Stimulated activated CD4-positive, alpha-beta T cell treated with anti-CD3 and anti-CD28 coated beads, Interleukin-1b, Interleukin-23, amount 100 ng/mL, for 1 hour (primary cell): ENCODE measurements at places on chromosomes 6 and 20.

DNA sequence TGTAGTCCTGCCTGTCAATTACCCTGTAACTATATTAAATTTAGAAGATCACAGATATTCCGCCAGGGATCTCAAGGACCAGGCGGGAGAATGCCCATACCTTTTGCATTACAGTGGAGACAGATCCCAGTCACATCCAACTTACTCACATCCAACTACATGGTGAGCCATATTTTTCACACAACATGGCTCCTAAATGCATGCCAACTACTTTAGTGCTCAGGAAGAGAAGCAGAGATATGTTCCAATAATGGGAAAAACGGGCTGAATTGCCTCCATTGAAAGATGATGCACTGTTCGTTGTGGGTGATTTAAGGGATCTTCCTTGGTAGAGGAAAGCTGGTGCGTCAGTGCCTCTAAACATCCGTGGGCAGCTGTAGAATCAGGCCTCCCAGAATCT lies 304.5 kb downstream of the CD83 start:
- DNase-seq, result no peak

GRCh38 chr20:44579313-44580081 lies 2.9 kb upstream of the PKIG start:
- no peak for DNase-seq

GRCh38 chr20:47748823-47749222 lies 36.5 kb downstream of the SULF2 start:
- DNase-seq, result no peak

DNA sequence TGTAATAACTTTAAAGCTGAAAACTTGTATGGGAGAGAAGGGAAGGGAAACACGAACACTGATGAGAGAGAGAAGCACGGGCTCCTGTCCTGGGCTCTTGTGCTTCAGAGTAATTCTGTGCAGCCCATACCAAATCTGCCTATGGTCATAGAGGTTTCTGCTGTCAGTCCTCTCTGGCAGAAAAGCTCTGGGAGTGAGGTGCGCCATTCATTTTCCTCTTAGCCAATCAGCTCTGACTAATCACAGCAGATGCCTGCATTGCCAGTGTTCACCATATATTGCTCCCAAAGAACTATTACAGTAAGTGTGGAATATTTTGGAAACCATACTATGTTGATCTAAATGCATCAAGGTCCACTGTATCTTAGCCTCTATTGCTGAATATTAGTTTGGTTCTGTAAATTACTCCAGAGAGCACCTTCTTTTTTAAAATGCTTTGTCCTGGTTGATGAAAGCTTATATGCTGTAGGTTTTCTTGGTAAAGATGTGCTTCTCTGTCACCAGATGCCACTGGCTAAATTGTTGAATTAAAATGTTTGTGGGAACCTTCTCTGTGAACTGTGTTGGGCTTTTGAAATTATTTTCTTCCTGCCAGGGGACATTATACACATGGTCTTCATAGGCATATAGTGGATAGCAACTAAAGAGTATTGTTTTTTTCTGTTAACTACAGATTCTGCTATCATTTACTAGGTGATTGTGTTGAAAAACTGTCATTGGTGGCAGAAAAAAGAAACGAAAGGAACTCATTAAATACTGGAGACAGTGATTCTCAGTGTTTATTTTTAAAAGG lies 38.3 kb downstream of the DCBLD1 start:
- DNase-seq, result no peak

DNA sequence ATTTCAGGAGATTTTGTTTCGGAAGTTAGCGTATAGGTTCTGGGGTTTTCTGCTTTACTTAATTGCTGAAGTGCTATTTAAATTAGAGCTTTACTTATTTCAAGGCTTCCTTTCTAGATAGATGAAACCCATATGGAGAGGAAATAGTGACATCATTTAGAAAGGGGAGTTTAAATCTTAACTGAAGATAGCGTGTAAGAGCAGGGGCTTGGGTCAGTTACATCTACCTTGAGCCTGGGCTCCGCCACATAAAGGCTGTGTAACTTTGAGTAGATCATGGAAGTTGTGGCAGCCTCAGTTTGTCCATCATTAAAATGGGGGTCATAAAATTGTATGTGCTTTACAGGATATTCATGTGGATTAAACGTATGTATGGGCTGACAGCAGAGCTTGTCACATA lies 4.7 kb downstream of the CDS2 start:
- DNase-seq, result no peak

DNA sequence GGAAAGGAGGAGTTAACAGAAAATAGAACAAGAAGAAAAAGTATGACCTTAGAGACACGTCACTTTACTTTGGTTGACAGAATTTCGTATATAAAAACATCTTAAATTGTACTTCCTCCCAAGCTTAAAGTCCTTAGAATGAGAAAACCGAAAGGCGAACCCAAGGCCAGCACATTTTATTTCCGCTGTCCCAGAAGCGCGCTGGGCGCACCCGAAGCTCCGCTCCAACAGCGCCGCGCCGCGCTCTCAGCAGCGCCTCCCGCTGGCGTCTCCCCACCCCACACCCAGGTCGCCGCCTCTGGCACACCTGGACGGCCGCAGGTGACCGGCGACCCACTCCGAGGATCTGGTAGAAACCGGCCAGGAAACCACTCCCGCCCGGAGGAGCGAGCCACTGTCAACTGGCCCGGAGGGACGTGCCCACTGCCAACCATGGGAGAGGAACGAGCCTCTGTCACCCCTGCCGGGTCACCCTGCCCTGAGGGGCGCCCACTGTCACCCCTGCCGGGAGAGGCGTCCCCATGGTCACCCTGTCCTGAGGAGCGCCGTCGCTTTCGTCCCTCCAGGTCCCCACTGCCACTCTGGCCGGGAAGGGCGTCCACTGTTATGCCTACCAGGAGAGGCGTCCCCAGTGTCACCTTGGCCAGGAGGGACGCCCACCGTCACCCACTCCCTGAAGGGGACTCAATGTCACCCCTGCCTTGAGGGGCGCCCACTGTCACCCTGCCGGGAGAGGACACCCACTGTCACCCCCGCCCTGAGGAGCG lies 824 bp downstream of the MPC1 start:
- peak; percentile 42 for DNase-seq

DNA sequence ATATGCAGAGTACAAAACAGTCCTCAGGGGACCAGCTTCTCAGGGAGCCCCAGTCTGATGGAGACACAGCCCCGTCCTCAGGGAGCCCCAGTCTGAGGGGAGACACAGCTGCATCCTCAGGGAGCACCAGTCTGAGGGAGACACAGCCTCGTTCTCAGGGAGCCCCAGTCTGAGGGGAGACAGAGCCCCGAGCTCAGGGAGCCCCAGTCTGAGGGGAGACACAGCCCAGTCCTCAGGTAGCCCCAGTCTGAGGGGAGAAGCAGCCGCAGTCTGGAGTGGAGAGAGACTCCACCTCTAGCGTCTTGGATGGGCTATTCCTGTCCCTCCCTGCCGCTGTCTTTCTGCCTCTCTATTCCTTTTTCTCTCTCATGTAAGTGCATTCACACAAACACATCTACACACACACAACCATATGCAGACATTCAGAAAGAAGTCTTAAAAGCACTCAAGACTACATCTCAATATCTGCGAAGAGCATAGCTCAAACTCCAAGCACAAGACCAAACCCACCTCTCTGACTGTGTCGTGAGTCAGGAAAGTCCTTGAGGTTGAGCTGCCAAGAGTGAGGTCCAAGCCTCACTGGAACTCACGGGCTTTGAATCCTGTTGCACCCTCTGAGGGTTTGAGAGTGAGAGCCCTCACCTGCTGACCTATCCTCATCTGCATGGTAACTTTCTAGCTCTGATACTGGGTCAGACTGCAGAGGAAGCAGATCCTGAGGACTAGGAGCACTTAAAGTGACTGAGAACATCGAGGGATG lies 53.1 kb upstream of the SAYSD1 start:
- no peak for DNase-seq

DNA sequence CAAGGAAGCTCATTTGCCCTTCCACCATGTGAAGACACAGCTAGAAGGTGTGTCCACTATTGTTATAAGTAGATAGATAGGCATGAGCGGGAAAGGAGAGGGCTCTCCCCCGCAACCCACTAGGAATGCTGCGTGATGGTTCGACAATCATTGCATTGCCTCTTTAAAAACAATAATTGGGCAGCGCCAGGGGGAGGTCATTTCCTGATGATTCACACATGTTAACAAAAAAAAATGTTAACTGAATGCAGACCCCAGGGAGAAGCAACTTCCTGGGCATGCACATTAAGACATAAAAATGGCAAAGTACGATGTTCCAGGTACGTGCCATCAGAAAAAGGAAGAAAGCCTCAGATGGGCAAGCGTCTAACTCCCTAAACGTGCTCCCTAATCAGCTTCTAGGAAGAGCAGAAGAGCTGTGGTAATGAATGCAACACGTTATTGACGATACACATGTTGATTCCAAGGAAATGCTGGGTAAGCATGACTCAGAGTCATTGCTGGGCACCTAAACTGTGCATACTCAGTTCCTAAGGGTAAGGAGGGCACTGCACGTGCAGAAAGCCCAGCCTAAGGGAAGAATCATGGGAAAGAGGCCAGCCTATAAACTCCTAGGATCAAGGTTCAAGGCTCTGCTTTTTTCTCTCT lies 113.7 kb downstream of the FAM217A start:
- DNase-seq, result no peak

DNA sequence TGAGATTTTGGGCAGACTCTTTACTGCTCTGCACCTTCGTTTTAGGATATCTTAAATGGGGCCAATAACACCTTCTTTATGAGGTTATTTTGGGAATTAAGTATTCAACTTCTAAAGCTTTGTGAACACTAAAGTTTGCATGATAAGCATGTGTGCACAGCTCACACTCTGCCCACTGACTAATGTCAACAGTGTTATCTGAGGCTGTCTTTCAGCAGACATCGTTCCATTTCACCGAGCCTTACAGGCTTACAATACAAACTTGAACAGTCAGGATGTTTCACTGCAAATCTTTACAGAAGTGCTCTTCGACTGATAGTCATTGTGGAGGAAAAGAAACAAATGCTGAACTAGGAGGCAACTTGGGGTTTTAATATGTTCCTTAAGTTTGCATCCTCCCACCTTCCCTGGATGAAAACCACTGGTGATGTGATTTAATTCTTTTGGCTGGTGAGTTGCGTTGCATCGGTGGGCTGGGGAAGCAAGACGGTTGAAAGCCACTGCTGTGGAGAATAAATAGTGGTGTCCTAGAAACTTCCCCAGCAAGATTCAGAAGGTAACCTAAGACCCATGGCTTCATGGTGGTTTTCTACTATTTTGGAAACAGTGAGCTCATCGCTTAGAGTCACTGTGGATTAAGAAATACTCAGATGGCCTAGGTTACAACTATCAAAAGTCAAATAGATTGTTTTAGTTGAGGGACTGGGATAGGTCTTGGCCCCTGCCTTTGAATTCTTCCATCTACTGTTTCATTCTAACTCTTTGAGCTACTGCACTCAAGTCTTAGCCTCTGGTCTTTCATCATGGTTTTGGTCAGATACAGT lies 167.2 kb upstream of the MAP3K7 start:
- DNase-seq, result no peak

DNA sequence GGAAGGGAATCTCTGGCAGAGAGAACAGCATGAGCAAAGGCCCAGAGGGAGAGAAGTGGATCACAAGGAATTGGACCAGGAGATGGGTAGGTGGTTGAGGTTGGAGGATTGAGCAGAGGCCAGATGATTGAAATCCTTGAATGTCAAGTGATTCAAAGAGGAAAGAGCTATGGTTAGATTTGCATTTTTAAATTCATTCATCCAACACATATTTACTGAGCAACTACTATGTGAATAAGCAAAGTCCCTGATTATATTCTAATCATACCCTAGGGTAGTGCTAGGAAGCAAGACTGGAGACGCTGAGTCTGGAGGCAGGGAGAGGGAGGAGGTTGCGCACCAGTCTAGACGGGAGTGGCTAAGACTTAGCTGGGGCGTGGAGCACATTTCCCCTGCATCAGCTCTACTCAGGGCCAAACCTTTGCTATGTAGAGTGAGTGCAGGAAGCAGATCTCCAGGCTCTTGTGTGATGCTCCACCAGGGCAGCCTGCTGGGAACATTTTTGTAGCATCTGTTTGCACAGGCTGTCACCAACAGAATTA lies 40.2 kb downstream of the EYA2 start:
- no peak for DNase-seq

GRCh38 chr20:11467436-11467835 lies 450.3 kb upstream of the BTBD3 start:
- no peak for DNase-seq

DNA sequence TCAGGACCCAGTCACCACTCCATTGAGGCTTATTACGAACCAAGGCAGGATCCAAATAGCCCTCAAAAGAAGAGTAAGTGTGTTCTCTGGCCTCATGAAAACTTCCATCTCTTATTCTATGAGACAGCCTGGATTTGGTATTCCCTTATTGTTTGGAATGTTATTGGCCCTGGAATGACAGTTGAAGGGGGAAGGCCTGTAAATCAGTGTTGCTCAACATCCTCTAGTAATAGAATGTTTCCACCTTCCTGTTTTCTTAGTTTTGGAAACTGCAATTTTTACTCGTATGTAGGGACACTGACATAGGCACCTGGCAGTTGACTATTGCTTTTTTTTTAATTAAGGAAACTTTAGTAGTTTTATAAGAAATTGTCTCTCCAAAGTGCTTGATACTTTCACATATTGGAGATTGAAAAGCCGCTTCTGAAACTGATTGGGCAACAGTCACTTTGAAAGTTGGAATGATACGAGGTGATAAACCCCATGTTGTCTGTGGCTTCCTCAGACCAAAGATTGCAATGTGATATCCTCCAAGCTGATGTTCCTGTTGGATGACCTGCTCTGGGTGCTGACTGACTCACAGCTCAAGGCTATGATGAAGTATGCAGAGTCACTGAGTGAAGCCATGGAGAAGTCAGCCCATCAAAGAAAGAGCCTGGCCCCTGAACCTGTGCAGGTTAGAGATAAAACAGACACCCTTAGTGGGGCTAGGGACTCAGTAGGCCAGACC lies 43.1 kb downstream of the BLTP3A start:
- DNase-seq, result no peak

GRCh38 chr6:74199215-74199915 lies 503.4 kb downstream of the CD109 start:
- no peak for DNase-seq

DNA sequence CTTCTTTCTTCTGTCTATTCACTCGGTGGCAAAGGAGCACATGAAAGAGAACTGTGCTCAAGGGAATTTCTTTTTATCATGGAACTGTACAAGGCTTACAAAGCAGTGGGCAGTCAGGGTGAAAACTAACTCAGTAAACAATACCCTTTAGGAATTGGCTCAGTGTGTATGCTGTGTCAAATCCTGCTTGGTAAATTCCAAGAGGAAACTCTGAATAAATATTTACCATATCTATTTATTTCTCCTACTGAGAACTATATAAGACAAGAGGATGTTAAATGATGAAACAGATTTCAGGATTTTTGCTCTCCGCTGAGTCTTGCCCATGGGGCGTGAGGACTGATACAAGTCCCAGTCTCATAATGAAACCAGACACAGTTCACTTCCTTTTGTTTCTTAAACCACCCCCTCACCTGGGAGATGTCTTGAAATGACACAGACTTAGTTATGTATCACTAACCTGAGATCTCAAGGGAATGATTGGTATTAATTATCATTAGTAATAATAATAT lies 188.8 kb downstream of the BACH2 start:
- no peak for DNase-seq

- no peak for DNase-seq
These were observed 1.6 kb upstream of the LATS1 start for GRCh38 chr6:149719531-149719930.

GRCh38 chr6:162709431-162709830 lies 18.1 kb downstream of the PRKN start:
- DNase-seq, result no peak

- no peak for DNase-seq
These were observed 91.5 kb downstream of the RIMS1 start for GRCh38 chr6:71977884-71978283.

GRCh38 chr6:104606361-104606760 lies 253.4 kb downstream of the HACE1 start:
- no peak for DNase-seq
